ENCODE measurements at places on chromosomes 1 and 21. TPM values are rescaled to one million over a fixed set of nuclear protein-coding genes. Genes with fewer than 3 reads are reported as not detected.

ROR1 gene
- 0.21 TPM for total RNA-seq

IQCC gene
- 4.4 TPM for total RNA-seq

- H3K36me3 ChIP-seq = peaks cover 1% of the 10 kb centered on the region
- H3K4me3 ChIP-seq = no peak overlapping the region
- no peaks in the 10 kb centered on the region for H3K27me3 ChIP-seq
- peaks cover 8% of the 10 kb centered on the region for H3K4me1 ChIP-seq
- DNase-seq = no peak
Measured at GRCh38 chr1:183896466-183897048, 91.6 kb downstream of the RGL1 start.

DNA sequence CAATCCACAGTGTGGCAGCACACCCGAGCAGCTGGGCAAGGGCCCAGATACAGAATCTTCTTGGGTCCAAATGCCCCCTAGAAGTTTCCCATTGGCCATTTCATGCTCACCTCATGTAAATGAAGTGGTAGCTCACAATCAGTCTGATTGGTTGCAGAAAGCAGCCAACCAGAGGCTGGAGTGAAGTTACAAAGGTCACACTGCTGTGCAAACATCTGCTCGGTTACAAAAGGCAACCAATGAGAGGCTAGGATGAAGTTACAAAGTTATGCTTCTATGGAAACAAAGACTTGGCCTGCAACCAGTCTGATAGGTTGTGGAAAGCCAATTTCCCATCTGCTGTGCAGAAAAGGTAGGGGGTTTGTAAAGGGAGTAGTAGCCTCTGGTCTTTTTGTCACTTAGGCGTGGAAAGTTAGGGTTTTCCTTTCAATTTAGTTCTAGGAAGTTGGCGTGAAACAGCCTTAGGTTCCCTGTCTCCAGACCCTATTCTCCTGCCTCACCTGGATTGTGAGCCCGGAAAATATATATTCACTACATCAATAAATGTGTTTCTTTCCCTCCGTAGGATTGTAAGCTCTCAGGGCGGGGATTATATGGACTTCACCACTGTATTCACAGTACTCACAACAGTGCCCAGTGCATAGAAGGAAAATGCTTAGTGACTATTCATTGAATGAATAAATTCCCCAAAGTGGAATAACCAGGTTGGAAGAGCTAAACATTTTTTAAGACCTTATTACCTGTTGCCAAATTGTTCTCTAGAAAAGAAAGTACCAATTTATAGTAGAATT, 91.9 kb downstream of the URB2 start:
- no peaks in the 10 kb centered on the region for H3K36me3 ChIP-seq
- H3K4me1 ChIP-seq = no peaks in the 10 kb centered on the region
- no peak for DNase-seq
- peaks cover 5% of the 10 kb centered on the region for H3K27me3 ChIP-seq
- no peak overlapping the region for H3K4me3 ChIP-seq

GRCh38 chr21:45356251-45356650, 48.7 kb upstream of the COL18A1 start:
- DNase-seq = no peak
- no peaks in the 10 kb centered on the region for H3K36me3 ChIP-seq
- no peaks in the 10 kb centered on the region for H3K4me1 ChIP-seq
- peaks cover 10% of the 10 kb centered on the region for H3K27me3 ChIP-seq
- no peak overlapping the region for H3K27ac ChIP-seq
